ENCODE measurements at places on chromosomes 5 and 9.

DNA sequence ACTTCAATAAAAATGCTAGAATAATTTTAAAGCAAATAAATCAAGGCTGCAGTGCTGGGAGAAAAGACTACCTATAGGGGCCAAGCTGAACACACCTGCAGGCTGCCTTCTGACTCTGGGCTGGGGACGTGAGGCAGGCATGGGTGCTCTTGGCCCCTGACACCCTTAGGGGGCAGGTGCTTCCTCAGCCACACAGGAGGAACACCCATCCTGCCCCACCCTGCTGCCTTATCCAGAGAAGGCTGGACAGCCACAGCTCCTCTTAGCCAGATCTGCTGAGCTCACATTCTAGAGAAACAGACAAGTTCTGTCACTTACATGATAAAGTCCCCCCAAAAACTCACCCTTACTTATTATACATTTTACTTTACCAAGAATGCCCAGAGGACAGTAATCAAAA is 6.6 kb upstream of the LMX1B start:
- no peak for DNase-seq

DNA sequence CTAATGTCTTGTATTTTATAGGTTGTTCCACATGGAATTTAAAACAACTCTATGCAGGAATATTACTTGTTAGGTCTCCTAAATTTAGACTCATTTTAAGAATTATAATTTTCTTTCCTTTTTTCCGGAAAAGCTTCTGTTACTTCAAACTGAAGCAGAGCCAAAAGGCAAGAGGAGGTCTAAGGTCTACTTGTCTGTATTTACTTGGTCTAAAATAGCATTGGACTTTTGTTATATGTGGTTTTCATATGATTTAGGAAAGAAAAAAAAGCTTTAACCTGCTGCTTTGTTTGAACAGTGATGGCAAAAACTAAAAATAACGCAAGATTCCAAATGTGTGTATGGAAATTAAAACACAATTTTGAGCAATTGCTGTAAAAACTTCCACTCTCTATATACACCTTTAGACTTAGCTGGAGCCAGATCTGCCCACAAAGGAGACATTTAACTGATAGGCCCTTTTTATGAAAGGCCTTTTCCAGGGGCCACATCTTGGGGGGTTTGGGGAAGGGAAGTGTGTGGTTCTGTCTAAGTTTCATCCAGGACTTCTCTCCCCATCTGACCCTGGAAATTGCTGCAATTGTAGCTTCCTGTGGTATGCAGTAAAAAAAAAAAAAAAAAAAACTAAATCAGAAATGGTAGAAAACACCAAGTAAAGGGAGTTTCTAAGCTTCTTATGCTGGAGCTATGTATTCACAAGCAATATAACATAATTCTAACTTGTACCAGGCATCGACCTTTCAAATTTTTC is 307.7 kb upstream of the MEF2C start:
- DNase-seq = no peak

GRCh38 chr9:14209399-14210345 is 104.3 kb downstream of the NFIB start:
- DNase-seq = no peak

- no peak for DNase-seq
Measured at GRCh38 chr5:128681096-128681495, 143.1 kb upstream of the FBN2 start.

DNA sequence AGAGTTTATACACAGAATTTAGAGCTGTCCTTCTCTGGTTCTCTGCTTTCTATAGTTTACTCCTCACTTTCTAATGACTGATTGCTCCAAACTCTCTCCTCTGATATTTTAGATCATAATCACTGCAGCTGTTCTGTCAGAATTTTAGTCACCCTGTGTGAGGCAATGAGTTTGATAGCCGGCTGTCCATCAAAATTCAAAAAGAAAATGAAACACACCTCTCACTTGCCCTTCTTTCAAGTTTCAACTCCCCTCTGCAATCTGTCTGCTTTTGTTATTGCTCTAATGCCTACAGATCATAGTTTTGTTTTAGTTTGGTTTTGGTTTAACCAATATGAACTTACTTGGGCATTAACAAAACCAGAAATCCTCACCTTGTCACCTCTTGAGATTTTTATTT is 23.3 kb upstream of the ABLIM3 start:
- DNase-seq = no peak

Data from frontal cortex (tissue), 4 donors.